ENCODE measurements at places on chromosomes 7 and 10. TPM values are rescaled to one million over a fixed set of nuclear protein-coding genes. Genes with fewer than 3 reads are reported as not detected.

The CRHR2 gene
- total RNA-seq = 0.02 TPM

The OR2A42 gene
- not detected for total RNA-seq

The GBX1 gene
- not detected for total RNA-seq

The NDUFA5 gene
- 32.7 TPM for total RNA-seq

The PPP1R17 gene
- total RNA-seq = not detected

The WDR86 gene
- total RNA-seq = 0.20 TPM

The TAS2R4 gene
- total RNA-seq = 0.11 TPM

The TMEM236 gene
- 0.03 TPM for total RNA-seq

The RBP3 gene
- not detected for total RNA-seq

The KEL gene
- 0.08 TPM for total RNA-seq

The SPDYE9 gene
- not detected for total RNA-seq

The GRM3 gene
- total RNA-seq = not detected

The RPEL1 gene
- total RNA-seq = 0.07 TPM

The CCDC172 gene
- total RNA-seq = not detected

All from A549 treated with AZD2906 at 1 μM for 4 hours (cell line).